ENCODE measurements at places on chromosomes 16 and 17.

DNA sequence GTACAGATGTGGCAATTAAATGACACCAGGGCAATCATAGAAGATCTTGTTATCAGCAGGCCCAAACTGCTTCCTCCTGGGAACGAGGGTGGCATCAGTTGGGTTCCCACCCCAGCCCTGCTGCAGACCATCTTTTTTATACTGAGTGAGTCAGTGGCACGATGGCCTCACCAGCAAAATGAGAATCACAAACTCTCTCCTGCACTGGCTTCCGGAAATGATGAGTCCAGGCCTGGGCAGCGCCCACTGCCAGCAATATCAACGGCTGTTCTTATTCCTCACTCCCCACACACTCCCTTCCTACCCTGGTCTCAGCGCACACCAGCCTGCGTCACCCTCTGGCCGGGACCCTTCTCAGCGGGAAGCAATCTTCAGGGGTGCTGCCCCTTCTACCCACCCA is 340.3 kb downstream of the FOXL1 start:
- no peak for DNase-seq

DNA sequence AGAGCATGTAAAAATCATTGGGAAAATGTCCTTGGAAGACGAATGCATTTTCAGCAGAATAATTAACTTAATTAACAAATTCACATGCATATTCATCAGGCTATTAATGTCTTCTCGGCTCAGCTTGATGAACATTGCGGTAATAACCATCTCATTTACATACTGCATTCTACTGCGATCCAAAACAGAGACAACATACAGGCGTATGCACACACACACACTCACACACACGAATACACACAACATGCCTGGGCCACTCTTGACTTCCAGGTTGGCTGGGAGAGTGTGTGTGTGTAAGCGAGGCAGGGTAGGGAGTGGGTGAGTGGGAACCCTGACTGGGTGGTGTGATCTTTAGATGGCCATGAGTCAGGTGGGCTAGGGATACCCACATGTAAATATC is 44.7 kb downstream of the NEUROD2 start:
- no peak for DNase-seq

- DNase-seq, result no peak
Measured at GRCh38 chr17:79338152-79338551, 263.5 kb downstream of the ENGASE start.

DNA sequence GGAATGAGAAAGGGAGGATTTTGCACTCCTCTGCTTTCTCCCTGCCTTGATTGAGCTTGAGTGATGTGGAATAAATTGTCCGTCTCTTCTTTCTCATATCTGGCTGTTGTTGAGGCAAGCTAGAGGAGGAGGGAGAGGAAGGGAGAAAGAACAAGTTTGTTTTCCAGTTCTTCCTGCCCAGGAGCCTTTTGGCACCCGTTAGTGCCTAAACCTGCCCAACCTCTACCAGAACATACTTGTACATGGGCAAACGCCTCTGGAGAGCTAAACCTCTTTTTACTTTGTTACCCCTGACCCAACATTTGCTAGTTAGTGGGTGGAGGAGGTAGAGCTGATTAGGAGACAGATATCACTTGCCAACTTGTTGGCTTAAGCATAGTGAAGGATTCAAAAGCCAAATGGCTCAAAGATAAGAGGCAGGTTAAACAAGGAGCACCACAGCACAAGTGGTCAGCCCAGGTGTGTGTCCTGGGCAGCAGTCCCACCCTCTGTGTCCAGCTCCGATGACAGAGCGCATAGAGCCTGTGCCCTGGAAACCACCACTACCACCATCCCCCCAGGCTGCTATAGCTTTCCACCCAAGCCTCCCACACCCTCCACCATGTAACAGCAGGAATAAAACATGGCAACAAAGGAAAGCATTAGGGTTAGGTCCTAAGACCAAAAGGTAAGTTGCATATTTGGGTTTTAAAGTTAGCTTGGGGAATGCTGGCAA is 6.5 kb downstream of the ODF4 start:
- no peak for DNase-seq

DNA sequence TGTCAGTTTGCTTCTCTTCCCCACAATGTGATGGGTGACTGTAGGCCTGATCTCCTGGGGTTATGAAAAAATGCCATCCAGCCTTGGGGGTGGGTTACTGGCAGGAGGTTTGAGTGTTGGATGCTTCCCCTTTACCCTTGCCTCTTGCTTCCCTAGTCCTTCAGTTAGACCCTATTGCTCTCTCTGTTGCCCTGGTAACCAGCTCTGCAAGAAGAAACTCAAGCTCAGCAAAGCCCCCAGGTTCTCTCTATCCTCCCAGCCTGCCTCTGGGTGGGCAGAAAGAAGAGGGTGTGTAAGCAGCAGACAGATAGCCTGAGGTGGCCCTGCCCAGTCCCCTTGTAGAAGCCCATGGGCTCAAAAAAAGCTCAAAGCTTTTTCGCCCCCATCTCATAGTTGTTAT is 2.8 kb upstream of the RAPGEFL1 start:
- DNase-seq, result no peak

DNA sequence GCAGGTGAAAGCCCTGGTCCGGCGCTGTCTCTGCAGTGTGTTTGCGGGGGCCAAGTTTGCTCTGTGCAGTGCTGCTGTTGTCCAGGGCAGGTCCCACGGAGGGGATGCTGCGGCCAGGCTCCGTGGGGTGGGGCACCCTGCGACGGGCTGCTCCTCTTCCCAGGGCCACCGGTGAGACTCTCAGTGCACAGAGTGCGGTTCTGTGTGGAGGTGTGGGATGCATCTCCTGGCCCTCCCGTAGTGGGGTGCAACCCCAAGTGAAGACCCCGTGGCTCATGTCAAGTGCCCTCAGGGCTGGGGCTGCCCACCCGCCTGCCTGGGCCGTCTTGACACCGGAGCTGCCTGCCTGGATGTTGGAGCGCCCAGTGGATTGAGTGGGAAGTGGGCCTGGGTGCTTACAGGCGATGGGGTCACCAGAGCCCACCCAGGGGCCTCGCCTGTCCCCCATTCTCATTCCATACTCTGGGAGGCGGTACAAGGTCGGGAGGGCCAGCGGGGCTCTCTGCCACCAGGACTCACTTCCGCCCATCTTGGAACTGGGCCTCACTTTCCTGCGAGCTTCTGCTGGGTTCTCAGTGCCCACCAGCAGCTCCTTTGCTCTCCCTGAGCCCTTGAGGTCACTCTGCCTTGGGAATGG is 119.9 kb downstream of the BANP start:
- DNase-seq, result no peak

DNA sequence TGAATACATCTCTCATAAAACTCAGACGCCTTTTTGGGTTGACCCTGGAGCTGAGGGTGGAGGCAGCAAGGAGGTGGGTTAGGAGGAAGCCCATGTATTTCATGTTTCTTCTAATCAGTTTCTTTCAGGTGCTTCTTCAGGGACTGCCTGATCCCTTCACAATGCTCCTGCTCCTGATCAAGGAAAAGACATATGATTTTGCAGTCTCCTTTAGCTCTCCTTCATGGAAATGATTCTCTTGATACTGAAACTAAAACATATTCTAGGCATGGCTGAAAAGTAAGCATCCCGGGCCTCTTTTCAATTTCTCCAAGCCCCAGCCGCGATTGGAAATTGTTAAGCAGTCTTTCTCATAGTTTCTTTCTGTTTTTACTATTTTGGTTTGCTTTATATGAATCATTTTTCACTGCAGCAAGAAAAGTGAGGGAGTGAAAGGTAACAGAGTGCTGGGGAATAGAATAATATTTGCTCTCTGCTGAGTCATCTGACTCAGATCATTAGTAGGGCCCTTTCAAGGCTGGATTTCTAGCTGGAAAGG is 730.7 kb downstream of the CDH11 start:
- no peak for DNase-seq

DNA sequence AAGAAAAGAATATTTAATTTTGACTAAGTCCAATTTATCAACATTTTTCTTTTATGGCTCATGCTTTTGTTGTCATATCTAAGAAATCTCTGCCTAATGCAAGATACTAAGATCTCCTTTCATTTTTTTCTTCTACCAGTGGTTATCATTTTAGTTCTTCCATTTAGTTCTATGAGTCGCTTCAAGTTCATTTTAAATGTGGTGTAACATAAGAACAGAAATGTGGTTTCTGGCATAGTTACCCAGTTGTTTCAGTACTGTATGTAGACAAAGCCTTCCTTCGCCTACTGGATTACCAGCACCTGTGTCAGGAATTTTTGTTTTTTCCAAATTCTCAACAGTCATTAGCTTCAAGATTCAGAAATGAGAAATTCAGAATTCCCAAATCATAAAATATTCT is 175.7 kb downstream of the PARN start:
- DNase-seq, result no peak

- no peak for DNase-seq
Measured at GRCh38 chr16:88451586-88452481, 1.2 kb upstream of the ZFPM1 start.

DNA sequence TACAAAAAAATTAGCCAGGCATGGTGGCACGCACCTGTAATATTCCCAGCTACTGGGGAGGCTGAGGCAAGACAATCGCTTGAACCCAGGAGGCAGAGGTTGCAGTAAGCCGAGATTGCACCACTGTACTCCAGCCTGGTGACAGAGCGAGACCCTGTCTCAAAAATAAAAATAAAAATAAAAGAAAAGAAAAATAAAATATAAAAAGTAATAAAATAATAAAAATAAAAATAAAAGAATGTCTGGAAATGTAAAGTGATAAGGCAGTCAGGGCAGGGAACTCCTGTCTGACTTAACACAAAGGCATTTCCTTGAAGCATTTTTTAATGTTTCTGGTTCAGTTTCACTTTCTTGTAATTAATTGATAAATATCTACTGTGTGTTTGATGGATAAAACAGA is 34.7 kb upstream of the DNAJA2 start:
- no peak for DNase-seq
